ENCODE measurements at places on chromosomes 1 and 21.
A peak's percentile ranks its signal among the peaks of the same experiment; 100 is the strongest.

GRCh38 chr1:198373376-198373775 lies 167.1 kb downstream of the ATP6V1G3 start:
- no peak for DNase-seq

DNA sequence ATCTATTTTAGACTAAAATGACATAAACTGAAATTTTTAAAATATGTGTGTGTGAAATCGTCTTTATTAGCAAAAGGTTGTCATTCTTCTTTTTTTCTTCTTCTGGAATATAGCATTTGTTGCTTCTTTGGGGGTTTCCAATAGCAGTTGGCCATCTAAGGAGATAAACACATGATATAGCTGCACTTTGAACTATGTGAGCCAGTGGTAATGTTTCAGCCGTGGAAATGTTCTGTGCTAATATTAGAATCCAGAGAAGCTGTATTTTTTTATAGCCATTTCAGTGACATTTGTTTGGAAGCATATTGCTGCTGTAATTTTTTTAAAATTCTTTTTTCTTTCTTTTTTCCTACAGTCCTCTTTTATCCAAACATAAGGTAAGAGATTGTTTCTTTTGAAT lies 75.1 kb downstream of the CNST start:
- DNase-seq = no peak

DNA sequence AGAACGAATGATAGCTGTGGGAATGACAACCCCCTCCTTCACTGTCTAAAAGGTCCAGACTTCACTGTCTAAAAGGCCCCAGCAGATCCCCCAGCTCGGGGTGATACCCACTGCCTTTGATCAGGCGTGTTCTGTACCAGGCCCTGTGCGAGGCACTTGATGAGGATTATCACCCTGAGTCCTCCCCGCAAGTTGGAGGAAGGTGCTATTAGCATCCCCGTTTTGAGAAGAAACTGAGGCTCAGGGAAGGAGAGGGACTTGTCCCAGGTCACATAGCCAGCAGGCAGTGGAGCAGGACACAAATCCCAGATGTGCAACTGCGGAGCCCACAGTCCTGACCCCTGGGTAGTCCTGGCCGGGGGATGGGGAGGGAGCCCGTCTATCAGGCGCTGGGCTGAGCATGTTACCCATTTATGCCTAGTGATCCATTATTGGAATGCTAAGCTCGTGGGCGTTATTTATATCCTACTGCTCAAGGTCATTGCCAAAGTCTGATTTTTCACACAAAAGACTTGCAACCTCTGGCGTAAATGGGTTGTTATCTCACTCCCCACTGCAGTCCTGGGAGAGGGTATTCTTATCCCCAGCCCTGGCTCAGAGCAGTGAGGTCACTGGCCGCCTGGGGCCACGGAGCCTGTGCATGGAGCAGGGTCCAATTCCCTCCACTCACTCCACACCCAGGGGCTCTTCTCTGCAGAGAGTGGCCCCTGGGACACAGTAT lies 722.2 kb downstream of the MATN1 start:
- DNase-seq = no peak

DNA sequence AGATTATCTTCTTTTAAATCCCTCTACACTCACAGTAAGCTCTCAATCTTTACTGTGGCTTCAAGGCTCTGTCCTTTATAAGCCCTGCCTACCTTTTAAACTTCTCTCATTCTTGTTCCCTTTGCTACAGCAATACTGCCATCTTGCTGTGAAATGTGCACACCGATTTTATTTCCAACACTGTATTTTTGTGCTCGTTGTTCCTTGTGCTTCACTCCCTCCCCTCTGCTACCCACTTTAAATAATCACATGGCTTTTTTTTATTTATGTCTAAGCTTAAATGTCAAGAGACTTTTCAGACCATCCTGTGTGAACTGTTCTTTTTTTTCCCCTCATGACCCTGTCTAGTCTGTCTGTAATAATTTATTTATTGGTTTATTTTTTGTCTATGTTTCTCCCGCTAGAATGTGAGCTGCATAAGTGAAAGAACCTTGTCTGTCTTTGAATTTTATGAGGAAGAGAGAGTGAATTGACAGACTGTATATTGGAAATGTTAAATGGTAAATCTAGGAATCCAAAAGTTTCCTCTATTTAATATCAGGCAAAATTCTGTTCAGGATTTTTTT lies 45.7 kb downstream of the ABCD3 start:
- peak; percentile 34 for DNase-seq

GRCh38 chr1:13730291-13730690 lies 30.3 kb downstream of the PRDM2 start:
- no peak for DNase-seq

DNA sequence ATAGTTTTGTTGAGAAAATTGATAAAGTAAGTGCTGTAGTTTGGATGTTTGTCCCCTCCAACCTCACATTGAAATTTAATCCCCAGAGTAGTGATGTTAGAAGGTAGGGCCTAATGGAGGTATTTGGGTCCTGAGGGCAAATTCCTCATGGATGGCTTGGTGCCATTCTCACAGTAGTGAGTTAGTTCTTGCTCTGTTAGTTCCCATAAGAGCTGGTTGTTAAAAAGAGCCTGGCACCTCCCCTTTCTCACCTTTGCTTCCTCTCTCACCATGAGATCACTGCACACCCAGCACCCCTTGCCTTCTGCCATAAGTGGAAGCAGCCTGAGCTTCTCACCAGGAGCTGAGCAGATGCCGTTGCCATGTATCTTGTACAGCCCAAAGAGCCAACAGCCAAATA lies 354.8 kb upstream of the NFIA start:
- no peak for DNase-seq

GRCh38 chr21:42117229-42117966 lies 46.3 kb downstream of the UMODL1 start:
- peak; percentile 73 for DNase-seq

DNA sequence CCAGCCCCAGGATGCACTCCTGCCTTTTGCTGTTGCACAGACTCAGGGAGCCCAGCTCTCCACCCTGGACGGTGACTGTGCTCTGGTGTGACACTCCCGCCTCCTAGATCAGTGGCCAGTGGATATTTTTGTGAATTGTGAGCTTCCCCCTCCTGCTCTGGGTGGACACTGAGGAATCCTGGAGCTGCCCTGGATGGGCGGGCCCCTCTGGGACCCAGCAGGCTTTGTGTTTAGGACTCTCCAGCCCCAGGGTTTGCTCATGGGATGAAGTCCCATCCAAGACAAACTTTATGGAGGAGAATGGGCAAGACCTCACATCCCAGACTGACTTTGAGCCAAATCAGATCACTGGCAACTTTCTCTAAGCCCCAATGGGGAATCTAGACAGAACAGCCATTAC lies 16.1 kb downstream of the SLC6A9 start:
- no peak for DNase-seq

DNA sequence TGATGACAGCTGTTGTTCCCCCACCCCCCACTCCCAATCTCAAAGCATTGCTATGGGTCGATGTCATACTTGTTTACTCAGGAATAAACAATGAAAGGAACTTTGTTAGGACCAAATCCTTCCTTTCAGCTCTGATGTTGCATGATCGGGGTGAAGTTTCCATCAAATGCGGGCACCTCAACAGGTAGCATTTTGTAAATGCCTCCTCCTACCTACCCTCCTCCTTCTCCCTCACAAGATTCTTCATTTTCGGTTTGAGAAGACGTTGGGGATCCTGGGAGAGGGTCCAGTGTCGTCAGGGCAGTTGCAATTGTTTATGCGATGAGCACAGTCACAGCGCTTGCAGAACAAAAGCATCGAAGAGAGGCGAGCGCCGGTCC lies 758 bp upstream of the HUNK start:
- DNase-seq = no peak

GRCh38 chr1:44223187-44223610 lies 9.9 kb downstream of the DMAP1 start:
- no peak for DNase-seq

DNA sequence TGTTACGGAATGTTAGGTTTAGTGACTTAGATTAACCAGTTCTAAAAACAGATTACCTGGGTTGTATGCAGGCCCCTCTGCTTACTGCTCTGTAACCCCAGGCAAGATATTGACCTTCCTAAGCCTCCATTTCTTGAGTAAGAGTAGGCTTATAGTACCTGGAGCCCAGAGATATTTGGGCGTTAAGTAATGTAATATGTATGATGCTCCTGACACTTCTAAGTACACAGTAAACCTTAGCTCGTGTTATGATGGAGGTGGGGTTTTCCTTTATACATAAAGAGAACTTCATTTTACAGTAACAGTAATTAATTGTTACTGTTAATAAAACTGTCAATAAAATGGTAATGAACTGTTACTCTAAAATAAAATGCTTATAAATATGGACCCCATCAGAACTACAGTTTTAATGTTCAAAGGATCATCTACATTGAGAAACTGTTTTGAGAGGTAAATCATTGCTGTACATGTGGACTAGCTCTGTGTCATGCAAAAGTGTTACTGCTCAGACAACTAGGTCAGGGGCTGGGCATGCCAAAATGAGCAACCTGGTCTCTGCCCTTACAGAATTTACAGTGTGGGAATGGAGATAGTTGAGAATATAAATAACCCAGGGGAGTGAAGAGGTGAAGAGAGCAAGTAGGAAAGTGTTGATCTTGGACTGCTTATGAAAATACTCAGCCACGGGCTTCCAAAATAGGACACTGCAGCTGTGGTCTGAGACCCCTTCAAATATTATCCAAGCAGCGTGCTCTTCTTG lies 26.6 kb downstream of the LRRC8C start:
- DNase-seq = no peak

GRCh38 chr1:206835186-206835585 lies 30.2 kb upstream of the IL20 start:
- DNase-seq = no peak

DNA sequence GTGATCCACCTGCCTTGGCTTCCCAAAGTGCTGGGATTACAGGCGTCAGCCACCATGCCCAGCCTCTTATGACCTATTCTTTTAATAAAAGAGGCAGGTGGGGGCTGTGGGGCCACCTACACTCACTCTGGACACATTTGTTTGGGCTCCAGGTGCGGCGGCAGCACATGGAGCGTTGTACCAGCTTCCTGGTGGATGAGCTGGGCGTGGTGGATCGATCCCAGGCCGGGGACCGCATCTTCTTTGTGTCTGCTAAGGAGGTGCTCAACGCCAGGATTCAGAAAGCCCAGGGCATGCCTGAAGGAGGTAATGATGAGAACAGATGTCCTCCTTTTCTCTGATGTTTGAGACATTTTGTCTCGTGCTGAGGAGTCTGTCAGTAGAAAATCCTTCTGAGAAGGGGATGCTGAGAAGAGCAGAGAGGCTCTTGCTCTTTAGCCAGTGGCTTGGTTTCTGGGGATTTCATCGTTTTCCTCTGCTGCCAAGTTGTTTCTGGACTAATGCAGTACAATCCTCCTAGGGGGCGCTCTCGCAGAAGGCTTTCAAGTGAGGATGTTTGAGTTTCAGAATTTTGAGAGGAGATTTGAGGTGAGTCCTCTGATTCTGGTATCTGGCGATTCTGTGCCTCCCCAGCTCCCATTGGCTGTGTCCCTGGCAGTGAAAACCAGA lies 17.9 kb upstream of the MIIP start:
- DNase-seq = no peak

GRCh38 chr1:113399062-113399583 lies 8.8 kb downstream of the MAGI3 start:
- no peak for DNase-seq

- no peak for DNase-seq
Observed at GRCh38 chr1:113895961-113896360, 8.6 kb upstream of the BCL2L15 start.

DNA sequence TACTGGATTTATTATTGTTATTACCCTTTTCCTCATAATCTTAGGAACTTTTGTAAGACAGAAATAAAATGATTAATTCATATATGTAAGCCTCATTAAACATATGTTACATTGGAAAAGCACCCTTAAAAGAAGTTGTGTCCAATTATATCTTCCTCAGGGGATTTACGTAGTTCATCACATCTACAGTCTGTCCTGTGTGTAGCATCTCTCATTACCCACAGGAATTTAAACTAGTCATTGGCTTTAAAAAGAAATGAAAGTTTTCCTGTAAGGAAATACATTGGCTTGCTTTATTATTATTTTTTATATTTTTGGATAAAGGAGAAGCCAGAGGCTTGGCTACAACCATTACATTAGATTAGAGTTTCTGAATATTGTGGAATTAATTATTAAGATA lies 56.1 kb downstream of the SWT1 start:
- DNase-seq = no peak

- DNase-seq = peak; percentile 48
Observed at GRCh38 chr1:21355956-21356355, 65.7 kb upstream of the ECE1 start.

GRCh38 chr1:162671664-162672410 lies 39.6 kb downstream of the DDR2 start:
- no peak for DNase-seq

GRCh38 chr1:192311281-192311680 lies 5.5 kb upstream of the RGS21 start:
- DNase-seq = peak; percentile 2

DNA sequence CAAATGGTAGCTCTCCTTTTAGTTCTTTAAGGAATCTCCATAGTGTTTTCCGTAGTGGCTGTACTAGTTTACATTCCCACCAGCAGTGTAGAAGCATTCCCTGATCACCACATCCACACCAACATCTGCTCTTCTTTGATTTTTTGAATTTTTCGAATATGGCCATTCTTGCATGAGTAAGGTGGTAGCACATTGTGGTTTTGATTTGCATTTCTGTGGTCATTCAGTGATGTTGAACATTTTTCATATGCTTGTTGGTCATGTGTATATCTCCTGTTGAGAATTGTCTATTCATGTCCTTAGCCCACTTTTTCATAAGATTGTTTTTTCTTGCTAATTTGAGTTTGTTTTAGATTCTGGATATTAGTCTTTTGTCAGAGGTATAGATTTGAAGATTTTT lies 84.6 kb upstream of the B3GALT2 start:
- DNase-seq = no peak

GRCh38 chr1:7504438-7504720 lies 266.7 kb upstream of the VAMP3 start:
- DNase-seq = no peak

- no peak for DNase-seq
Observed at GRCh38 chr1:234912548-234913277, 215.9 kb downstream of the TOMM20 start.

GRCh38 chr1:43582162-43582566 lies 51.5 kb downstream of the PTPRF start:
- peak; percentile 100 for DNase-seq

- no peak for DNase-seq
Observed at GRCh38 chr1:198212675-198213074, 55.9 kb downstream of the NEK7 start.

DNA sequence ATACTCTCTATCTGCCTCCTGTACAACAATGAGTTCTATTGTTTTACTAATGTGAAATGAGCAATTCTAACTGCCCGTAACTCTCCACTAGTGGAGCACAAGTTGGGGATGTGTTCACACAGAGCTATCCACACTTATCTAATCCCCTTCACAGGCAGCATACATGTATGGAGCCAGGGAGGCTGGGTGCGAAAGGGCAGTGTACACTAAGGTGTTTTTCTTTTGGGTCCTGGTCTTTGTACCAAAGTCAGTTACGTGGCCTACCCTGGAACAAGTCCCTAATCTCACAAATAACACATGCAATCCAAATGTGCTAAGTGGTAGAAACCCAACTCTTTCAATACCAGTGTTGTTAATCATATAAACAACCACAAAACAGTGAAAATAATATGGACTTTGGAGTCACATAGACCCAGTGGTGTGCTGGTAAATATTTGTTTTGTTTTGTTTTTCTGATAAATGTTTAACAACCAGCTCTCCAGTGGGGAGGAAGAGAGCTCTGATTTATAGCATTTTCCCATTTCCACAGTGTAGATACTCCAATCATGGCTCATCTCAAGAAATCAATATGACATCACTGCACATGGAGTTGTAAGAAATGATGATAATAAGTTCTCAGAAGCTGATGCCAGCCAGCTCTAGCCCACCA lies 319.9 kb upstream of the DUSP10 start:
- DNase-seq = no peak

- DNase-seq = peak; percentile 5
Observed at GRCh38 chr21:20875742-20876141, 122.5 kb upstream of the NCAM2 start.

GRCh38 chr1:195594322-195594721 lies 1013.9 kb downstream of the KCNT2 start:
- no peak for DNase-seq

Measured in urothelium cell line (cell line).